ENCODE measurements at places on chromosomes 2 and 18.

DNA sequence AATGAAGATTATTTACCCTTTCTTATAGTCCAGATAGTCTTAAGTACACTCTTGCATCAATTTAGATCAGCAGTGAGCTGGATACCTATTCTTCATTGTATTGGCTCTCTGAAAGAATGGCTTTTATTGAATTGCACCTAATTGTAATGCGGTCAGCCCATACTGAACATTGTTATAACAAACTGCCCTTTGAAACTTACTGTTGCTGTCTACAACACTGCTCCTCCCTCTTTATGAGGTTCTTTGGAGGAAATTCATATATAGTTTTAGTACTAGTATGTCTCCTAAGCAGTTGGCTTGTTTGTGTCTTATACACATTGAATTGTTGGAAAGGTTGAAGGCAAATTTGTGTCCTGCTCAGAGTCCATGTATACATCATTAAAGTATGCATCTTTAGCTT lies 66.5 kb upstream of the UGP2 start:
- no peak for DNase-seq

DNA sequence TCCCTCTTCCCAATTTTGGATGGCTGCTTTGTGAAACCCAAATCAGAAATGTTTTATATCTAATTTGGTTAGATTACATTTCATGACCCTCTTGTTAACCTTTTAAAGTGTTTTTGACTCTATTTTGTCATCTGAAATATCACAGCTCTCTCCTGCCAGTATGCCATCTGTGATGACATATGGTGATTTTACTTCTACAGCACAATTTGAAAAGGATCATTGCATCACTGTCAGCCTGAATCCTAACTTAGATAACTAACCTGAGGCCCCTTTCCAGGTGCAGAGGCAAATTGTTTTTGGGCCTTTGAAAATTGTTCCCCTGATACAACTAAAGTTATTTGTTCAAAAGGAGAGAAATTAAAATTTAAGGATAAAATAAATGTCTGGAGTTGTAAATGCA lies 1023.4 kb upstream of the LRRTM1 start:
- DNase-seq = no peak

GRCh38 chr2:1795261-1796231 lies 51.2 kb upstream of the PXDN start:
- DNase-seq = no peak

DNA sequence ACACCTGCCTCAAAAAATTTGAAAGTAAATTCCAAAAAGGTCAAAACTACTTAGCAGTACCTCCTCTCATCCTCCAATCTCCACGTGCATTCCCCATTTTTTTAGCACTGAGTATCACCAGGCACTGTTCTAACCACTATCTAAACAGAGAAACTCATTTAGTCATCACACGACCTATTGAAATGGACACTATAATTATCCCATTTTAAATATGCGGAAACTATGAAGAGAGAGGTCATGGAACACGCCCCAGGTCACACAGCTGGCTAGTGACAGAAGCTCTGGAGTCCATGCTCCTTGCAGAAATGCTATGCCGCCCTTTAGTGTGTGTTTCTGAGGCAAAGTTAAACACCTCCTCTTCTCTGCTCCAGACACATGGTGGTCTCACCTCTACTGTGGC lies 99.5 kb downstream of the CABYR start:
- no peak for DNase-seq

GRCh38 chr2:219542931-219543595 lies 546 bp downstream of the CHPF start:
- DNase-seq = no peak

- no peak for DNase-seq
Observed at GRCh38 chr18:73487966-73488365, 620.2 kb upstream of the NETO1 start.

- DNase-seq = no peak
Observed at GRCh38 chr2:903223-903900, 47.3 kb upstream of the SNTG2 start.

DNA sequence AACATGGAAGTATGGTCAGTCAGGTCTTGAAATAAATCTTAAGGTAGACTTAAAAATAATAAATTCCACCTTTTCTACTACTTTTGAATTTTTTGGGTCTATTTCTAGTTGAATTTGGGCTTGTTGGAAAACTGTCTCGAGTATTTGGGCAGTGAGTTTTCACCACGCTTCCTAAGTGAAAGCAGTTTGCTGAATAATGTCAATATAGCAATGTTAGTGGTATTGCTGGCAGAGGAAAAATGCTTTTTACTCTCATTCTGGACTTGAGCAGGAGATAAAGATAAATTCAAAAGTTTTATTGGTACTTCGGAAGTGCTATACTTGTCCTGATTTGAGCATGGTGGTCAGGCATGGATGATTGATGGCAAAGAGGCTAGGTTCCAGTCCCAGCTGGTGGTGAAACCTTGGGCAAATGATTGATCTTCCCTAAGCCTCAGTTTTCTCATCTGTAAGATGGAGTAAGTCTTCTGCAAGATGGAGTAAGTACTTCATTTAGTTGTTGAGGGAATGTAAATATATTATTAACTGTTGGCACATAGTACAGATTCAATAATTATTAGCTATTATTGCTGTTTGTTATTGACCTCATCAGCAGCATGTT lies 503.5 kb upstream of the ZEB2 start:
- DNase-seq = no peak

DNA sequence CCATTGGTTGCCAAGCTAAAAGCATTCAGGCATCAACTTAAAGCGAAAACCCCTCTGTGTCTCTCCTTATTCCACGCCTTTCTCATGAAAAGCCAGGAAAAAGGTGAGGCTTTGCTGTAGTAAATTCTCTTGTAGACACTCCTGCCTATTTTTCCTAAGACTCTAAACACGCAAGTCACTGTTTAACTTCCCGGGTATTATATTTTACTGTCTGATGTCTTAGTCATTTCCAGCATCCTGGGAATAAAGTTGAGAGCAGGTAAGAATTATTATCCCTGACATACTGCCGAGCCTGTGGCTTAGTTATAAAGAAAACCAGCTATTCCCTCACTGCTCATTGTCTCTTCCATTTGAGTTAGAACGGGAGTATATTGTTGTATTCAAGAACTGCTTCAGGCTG lies 112.4 kb upstream of the GATA6 start:
- DNase-seq = no peak
